NCI-H1092 (cell line): ENCODE measurements at places on chromosomes 13 and 19.

DNA sequence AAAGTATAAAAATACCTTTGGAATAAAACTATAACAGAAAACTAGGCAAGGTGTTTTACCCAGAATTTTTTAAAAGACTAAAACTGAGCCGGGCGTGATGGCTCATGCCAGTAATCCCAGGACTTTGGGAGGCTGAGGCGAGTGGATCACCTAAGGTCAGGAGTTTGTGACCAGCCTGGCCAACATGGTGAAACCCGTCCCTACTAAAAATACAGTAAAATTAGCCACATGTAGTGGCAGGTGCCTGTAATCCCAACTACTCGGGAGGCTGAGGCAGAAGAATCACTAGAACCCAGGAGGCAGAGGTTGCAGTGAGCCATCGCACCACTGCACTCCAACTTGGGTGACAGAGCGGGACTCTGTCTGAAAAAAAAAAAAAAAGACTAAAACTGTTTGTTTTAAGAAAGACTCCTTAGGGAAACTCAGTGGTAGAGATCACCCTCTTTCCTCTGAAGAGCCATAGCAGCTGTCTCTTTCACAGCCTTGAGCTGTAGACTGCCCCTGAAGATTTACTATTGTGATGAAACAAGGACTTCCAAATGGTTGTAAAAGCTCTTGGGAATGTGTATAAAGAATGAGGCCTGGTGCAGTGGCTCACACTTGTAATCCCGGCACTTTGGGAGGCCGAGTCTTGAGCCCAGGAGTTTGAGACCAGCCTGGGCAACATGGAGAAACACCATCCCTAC, 14.7 kb upstream of the KCTD4 start:
- no peak for DNase-seq

- DNase-seq: no peak
Measured at GRCh38 chr19:38921420-38922274, 8.9 kb downstream of the SARS2 start.

DNA sequence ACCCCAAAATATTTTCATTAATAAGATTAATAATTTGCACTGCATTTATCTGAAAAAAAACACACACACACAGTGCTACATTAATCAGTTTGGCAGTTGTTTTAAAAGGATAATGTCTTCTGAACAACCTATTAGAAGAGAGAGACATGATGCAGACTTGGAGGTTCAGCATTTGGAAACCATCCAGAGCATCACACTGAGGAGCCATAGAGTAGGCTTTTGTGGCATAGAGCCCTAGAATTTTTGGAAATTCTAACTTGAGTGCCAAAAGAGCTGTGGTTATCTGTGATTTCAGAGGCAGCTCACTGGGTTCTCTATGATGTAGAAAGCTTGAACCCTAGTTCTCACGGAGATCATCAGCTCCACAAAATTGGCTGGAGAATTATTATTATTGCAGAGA, 90.2 kb downstream of the RFC3 start:
- DNase-seq: no peak

- DNase-seq: peak; percentile 49
Measured at GRCh38 chr13:49976314-49977258, 20.3 kb upstream of the TRIM13 start.

DNA sequence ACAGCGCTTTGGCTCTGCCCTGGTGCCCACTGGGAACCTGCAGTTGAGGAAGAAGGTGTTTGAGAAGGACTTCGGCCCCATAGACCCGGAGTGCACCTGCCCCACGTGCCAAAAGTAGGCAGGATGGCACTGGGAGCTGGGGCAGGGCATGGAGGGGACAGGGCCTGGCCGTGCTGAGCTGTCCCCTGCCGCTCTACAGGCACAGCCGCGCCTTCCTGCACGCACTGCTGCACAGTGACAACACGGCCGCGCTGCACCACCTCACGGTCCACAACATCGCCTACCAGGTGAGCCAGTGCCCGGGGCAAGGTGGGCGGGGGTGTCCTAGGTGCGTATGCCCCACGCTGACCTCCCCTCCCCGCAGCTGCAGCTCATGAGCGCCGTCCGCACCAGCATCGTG, 5.1 kb upstream of the DNM2 start:
- no peak for DNase-seq

DNA sequence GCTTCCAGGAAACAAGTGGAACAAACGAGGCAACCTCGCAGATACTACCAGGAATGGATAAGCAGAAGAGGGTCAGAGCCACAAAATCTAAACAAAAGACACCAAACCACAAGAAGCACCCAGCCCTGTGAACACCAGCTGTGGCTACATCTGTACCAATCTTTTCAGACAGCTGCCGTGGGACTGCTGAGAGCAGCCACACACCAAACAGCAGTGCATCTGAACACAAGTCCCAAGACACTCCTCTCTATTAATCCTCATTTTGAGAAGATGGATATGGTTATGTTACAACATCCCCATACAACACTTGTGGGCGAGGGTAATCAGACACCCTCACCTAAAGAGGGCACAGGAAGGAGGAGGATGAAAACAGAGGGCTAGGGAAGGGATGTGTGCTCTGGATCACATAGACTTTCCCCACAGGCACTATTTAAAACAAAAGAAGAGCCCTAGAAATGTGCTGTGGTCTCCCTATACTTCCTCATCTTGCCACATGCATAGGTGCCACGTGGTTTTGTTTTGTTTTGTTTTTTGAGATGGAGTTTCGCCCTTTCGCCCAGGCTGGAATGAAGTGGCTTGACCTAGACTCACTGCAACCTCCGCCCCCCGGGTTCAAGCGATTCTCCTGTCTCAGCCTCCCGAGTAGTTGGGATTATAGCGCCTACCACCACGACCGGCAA, 41.6 kb upstream of the ZNF14 start:
- DNase-seq: no peak

- DNase-seq: no peak
Measured at GRCh38 chr19:39542206-39542605, 2.2 kb upstream of the EID2 start.

DNA sequence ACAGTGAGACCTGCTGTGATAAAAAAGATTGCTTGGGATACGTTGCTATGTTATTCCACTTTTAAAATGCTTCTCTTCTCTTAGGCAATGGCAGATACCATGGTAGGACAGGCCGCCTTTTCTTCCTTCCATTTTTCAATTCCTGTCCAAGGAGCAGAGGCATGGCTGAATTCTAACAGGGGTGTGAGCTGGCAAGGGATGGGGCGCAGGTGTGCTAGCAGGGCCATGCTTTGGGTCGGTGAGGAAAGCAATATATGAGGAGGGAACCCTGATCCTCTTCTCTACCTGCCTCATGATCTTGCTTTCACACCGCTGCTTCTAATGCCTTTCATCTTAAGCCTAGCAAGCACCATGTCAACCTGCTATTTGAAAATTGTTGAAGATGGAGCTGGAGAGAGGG, 225.0 kb downstream of the KATNAL1 start:
- no peak for DNase-seq

DNA sequence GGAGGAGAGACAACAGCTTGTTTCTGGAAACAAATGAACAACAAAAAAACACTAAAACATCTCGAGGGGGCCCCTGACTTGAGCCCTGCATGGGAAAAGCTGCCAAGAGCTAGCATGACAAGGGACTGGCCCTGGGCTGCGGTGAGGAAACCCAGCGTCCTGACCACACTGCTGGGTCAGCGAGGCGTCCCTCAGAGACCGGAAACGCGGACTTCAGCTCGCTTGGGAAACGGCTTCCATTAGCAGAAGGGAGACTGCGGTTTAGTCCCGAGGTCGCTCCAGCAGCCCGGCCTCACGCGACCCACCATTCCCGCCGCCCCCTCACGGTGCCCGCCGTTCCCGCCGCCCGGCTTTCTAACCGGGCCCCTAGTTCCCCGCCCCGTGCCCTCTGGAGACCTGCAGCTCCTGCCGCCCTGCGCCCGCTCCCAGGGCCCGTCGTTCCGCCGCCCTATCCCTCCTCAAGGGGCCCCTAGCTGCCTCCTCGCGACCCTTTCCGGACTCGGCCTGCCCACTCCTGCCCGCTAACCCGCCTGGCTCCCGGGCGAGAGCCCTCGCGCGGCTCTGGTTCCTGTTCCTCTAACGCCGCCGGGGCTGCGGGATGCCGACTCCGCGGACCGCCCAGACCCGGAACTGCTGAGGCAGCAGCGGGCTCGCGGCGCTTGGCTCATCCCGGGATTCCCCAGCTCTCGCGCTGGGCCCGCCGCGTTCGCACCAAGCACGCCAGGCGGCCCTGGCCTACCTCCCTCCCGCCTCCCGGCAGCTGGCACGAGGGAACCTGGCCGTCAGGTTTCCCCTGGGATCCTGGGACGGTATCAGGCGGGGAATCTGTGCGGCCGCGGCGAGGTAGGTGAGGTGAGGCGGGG, at the start of gene CCDC122:
CCDC122 (minus strand) TSS at position 849 of the 863 bp plus-strand sequence. CDS start 10,364 bp downstream, outside the sequence.
- DNase-seq: peak; percentile 41

- no peak for DNase-seq
Measured at GRCh38 chr13:99399623-99399974, 92.4 kb upstream of the GPR183 start.

- DNase-seq: no peak
Measured at GRCh38 chr13:27245610-27246009, 5.7 kb upstream of the RPL21 start.

- DNase-seq: peak; percentile 85
Measured at GRCh38 chr13:38819053-38819452, 132.2 kb downstream of the FREM2 start.

DNA sequence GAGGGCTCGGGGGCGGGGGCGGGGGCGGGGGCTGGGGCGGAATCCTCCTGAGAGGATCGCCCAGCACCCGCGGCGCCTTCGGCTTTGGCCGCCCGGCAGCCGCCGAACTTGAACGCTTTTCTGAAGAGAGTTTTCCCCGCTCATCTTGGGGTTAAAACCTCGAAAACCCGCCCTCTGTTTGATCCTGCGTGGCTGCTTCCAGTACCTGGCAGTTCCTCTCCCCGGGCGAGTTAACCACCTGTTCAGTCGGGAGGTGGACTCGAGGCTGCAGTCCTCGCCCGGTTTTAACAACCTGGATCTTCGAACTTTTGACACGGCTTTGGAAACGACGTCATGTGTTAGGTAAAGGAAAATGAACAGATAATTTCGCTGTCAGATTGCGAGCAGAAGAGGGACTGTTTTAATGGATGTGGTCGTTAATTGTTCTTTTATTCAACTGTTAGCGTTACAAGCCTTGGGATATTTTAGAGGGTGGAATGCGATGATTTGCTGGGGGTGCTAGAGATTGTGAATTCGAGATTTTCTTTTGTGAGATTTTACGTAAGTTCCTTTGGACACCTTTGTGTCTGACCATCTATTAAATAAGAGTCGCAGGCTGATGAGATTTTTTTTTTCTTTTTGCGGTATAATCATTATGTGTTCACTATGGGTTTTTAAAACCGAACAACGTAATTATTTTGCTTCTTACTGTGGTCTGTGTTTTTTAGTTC, 1.0 kb downstream of the FNDC3A start:
- peak; percentile 64 for DNase-seq

GRCh38 chr19:43452582-43452981, 12.8 kb downstream of the LYPD3 start:
- DNase-seq: no peak
